ENCODE measurements at places on chromosomes 4 and X.

DNA sequence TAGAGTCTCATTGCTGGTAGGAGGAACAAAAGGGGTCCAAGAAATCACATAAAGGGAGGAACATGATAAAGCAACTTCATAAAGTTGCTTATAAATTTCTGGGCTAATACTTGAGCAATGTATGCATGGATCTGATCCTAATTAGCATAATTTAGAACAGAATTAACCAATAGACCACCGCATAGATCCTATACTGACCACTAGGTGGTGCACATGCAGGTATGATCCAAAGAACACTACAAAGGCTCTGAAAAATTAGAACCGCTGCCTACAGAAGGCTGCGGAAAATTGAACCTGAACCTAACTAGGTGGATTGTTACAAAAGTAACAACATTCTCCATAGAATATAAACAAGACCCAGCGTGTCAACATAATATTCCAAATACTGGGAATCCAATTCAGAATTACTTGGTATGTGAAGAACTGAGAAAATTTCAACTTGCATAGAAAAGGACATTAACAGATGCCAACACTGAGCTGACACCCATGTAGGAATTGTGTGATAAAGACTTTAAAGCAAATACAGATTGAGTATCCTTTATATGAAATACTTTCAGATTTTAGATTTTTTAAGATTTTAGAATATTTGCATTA is 23.3 kb downstream of the BRCC3 start:
- DNase-seq, result peak; percentile 9

DNA sequence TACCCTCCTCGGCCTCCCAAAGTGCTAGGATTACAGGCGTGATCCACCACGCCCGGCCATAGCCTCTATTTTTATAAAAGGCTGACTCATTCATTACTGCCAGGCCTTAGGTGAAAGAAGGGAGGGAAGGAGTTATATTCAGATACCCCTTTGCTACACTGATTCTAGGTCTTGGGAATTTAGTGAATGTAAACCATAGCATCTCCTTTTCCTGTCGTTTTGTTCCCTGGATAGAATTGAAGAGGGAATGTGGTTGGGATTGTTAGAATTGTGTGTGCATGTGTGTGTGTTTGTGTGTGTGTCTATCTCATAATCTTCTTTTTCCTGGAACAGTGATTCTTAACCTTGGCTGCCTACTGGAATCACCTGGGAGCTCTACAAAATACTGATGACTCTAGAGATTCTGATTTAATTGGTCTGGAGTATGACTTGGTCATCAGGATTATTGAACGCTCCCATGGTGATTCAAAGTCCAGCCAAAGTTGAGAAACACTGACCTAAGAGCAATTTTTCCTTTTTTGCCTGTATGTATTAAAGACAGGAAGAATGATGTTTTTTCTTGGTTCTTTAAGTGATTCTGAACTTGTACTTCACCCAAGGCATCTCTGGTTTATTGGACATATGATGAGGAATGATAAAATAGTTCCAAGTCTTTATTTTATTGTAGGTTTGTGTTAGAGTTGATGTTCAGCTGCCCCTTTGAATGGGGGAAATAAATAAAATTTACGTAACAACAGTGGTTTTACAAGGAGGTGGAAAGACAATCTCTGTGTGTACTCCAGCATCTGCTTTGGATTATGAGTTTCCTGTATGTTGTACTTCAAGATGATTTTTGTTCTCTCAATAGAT is 37.0 kb downstream of the NAP1L5 start:
- DNase-seq, result no peak

DNA sequence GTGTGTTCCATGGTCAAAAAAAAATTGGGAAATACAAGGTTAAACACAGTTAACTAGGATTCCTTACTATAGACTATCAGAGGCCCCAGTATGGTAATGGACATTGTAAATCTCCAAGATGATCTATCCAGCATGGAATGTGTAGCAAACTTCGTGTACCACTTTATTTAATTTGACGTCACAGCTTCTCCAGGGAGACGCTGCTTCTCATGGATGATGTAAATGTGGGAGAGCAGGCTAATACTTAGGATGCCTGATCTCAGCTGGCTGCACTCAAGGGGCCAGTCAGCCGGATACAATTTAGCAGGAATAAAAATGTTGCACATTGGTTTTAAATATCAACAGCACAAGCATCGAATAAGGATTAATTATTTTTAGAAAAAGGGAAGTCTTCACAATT is 111.7 kb upstream of the HPF1 start:
- no peak for DNase-seq

DNA sequence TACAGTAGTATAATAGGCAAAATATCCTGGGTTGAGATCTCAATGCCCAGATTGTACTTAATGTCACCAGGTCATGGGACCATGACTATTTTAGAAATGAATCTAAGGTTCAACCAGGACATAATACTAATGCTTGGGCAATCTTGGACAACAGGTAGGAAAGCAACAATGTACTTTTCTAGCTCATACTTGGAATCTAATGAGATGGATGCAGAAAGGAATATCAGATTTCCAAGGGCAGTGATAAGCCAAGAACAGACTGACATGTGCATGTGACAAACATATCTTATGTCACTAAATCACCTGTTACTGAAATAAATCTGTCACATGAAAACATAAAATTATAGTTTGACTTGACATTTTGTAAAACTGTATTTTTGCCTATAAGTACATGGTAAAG is 51.1 kb downstream of the RPS6KA3 start:
- DNase-seq, result no peak

DNA sequence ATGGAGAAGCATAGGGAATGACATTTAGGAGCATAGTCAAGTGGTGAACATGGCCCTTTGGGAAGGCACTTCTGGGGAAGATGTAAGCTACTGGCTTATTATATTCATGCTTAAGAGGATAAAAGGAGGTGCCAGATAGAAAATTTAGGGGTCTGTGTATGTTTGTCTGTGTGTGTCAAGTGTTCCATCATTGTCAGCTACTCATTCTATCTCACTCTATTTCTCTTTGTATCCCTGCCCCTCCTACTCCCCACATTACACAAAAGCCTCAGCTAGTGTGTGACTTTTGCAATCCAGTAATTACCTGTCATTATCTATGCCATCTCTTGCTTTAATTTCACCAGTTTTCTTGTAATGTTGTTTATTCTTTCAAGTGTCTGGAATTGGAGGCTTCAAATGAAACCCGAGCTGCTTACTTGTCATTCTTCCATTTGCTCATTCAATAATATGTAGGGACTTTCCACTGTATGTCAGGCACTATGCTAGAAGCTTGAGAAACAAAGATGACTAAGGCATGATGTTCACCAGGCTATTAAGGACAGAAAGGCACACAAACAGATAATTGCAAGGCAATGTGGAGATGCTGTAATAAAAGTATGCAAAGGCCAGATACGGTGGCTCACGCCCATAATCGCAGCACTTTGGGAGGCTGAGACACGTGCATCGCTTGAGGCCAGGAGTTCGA is 229.8 kb upstream of the TEX13C start:
- DNase-seq, result peak; percentile 64

GRCh38 chr4:41912546-41912945 is 22.7 kb upstream of the TMEM33 start:
- no peak for DNase-seq

GRCh38 chrX:154719132-154719675 is 31.7 kb downstream of the GAB3 start:
- no peak for DNase-seq

- DNase-seq, result no peak
Measured at GRCh38 chrX:40263014-40263560, 165.3 kb upstream of the BCOR start.

- no peak for DNase-seq
Measured at GRCh38 chr4:88196013-88196365, 37.5 kb upstream of the ABCG2 start.

DNA sequence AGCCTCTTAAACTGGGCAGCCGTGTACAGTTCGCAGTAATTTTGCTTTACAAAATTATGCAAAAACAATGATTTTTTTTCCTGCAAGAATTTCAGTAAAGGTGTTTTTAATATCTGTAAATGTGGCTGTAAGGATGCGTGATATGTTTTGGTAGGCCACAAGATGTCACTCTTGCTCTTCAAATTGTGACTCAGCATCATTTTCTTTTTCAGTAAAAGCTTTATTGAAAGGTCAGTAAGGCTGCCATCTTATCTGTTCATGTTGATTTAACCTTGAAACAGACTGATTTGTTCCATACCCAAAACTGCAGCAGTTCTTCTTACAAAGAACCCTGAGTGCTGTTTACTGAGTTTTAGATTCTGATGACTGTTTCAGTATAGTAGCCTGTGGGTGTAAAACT is 39.9 kb downstream of the TXLNG start:
- peak; percentile 49 for DNase-seq

DNA sequence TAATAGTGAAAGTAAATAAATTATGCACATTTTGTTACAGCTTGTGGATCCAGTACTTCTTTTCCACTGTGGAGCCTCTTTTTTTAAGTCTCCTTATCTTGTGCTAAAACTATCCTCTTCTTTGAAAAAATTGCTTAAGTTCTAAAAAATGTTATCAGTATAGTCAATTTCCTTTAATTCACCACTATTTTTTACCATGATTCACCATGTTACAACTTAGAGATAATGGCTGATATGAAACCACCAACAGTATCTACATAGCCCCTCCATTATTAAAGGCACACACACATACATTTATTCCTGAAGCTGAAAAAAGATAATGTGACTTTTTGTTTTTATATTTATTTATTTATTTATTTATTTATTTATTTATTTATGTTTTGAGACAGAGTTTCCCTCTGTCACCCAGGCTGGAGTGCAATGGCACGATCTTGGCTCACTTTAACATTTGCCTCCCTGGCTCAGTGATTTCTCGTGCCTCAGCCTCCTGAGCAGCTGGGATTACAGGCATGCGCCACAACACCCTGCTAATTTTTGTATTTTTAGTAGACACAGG is 243.2 kb downstream of the SPOCK3 start:
- DNase-seq, result no peak

DNA sequence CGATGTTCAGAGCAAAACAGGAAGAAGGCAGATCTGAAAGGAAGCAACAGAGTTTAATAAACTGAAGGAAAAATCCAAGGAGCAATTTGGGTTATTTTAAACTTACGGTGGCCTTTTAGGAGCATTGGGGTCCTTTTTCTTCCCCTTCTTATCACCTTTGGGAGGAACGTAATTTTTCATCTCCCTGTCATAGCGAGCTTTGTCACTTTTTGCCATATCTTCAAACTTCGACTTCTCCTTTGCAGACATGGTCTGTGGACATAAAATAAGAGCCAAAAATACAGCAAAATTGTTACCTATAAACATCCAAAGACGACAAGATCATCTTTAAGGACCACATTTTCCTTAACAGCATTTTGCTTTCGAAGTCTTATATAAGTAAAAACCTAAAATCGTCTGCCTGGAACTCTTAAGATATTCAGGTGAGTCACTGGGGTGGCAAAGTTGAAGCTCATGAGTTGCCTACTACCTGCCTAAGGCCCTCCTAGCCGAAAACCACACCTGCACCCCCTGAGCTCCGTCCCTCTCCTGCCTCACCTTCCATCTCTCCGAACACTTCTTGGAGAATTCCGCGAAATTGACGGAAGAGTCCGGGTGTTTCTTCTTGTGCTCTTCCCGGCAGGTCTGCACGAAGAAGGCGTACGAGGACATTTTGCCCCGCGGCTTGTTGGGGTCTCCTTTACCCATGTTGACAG is 1.0 kb downstream of the HMGB2 start:
- no peak for DNase-seq

GRCh38 chr4:142339053-142339452 is 507.0 kb downstream of the INPP4B start:
- DNase-seq, result peak; percentile 16

- no peak for DNase-seq
Measured at GRCh38 chrX:41556958-41557357, 109.8 kb downstream of the NYX start.

- DNase-seq, result no peak
Measured at GRCh38 chr4:48133669-48134068, 381 bp downstream of the TXK start.

DNA sequence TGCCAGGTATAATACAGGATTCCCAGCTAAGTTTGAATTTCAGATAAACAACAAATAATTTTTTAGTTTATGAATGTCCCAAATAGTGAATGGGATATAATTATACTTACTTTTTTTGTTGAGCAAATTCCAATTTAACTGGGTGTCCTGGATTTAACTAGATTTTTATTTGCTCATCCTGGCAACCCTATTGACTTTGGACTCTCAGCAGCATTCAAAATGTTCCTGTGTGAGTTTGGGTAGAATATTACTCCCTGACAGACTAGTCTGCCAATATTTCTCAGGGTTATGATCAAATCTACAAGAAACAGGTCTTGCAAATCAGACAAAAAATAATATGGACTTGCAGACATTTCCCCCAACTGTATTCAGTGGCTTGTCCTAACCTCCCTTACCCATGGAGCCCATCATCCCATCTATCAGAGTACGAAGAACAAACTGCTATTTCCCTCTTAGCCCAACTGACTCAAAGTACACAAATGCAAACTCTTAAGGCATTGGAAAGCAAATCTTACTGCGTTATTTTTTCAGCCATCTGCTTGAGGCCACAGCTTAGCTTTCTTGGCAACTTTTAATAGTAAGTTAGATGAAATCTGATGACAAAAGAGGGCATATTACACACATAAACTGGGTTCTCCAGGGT is 20.7 kb downstream of the SETD7 start:
- no peak for DNase-seq

DNA sequence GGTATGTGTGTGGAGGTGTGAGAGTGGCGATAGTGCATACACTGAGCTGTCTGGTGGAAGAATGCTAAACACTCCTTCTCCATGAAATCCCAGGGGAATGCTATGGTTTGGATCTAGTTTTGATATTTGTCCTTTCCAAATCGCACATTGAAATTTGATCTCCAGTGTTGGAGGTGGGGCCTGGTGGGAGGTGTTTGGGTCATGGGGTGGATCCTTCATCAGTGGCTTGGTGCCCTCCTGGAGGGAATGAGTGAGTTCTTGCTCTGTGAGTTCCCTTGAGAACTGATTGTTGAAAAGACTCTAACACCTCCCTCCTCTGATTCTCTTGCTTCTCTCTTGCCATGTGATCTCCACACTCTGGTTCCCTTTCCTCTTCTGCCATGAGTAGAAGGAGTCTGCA is 114.1 kb upstream of the HHIP start:
- DNase-seq, result no peak

DNA sequence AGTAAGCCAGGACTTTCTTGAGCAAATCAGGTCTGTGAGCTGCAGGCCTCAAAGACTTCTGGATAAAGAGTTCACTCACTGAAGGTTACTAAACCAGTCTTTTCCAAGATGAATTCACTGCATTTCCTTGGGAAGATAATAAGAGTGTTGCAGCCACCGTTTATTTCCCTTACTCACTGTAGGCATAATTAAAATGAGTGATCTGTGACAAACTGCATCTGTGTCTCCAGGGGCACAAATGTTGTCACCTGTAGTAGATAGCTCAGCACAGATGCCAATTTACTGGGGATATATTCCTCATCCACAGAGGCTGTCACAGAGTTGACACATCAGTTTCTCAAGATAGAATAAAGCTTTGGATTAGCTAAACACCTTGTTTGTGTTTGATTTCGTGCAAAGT is 580.2 kb downstream of the SPRY1 start:
- no peak for DNase-seq
